ENCODE measurements at places on chromosomes 16 and 17.

- DNase-seq = no peak
Measured at GRCh38 chr16:2053897-2054296, 6.1 kb downstream of the TSC2 start.

DNA sequence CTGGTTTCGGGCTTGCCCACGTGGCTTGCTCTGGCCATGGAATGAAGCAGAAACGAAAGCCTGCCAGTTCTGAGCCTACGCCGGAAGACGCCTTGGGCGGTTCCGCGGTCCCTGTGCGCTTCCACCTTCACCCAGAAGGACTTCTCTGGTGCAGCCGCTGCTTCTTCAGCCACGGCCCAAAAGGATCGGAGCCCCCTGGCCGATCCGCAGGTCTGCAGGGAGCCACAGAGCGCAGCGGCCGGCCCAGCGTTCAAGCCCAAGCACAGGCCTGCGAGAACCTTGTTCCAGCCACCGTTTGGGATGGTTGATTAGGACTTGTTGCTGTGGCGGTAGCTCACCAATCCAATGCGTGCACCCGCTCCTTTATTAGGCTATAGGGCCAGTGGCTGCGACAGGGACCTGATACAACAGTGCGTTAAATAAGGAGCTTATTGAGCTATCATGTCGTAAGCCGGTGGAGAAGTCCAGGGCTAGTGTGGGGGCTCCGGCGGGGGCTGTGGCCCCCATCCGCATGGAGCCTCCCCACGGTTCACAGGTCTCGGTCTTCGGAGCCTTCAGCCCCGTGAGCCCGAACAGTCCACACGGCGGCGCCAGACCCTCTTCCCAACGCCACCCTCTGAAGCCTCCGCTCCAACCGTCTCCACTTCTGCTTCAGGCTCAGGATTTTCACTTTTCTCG lies 10.2 kb upstream of the MPP2 start:
- DNase-seq = peak; percentile 17

DNA sequence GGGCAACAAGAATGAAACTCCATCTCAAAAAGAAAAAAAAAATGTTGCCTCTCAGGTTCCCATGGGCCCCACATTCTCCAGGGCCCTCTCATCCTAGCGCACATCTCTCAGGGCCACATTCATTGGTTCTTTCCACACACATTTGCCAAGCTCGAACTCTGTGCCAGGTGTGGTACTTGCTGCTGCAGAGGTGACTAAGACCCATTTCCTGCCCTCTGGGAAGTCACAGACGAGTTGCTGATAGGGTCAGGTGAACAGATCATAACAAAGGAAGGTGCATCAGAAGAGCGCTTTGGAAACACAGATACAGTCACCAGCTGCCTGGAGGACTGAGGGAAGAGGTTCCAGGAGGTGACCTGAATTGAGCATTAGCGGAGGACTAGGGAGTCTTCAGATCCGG lies 1.0 kb downstream of the GSDMA start:
- no peak for DNase-seq

- DNase-seq = peak; percentile 74
Measured at GRCh38 chr16:46673320-46674013, 15.5 kb downstream of the VPS35 start.

- DNase-seq = no peak
Measured at GRCh38 chr16:647173-647902, 1.8 kb upstream of the WDR90 start.

- DNase-seq = peak; percentile 72
Measured at GRCh38 chr16:83315271-83315670, 492.5 kb upstream of the HSBP1 start.

- DNase-seq = peak; percentile 78
Measured at GRCh38 chr17:78986649-78987328, 7.1 kb upstream of the LGALS3BP start.

DNA sequence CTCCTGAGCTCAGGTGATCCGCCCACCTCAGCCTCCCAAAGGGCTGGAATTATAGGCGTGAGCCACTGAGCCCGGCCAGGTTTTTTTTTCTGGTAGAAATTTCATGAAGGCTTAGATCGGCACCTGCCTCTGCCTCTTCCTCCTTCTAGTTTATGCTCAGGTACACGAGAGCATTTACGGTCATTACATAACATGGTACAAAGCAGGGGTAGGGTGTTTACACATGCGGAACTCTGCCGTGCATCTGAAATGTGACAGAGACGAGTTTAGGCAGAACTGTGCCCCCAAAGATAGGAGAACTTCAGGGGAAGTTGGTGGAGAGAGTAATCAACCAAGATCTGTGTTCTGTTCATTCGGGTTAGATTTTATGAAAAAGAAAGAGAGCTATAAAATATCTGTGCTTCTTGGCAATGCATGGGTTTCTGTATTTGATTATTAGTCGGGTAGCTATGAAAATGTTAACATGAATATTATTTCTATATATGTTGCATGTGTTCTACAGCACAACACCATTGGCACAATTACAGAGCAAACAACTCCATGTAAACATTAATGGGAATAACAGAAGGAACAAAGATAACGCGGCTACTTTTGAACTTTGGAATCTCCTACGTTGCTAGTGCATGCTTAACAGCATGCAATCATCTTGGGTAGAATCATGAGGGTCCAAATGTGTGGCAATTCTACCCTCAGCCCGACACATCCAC lies 23.5 kb upstream of the MAP2K6 start:
- no peak for DNase-seq
